Stimulated activated CD8-positive, alpha-beta memory T cell treated with anti-CD3 and anti-CD28 coated beads, Interleukin-4, amount 100 ng/mL, for 1 hour (primary cell): ENCODE measurements at places on chromosomes 16 and 17.

- DNase-seq, result no peak
Measured at GRCh38 chr16:50121278-50121677, 31.8 kb upstream of the TENT4B start.

DNA sequence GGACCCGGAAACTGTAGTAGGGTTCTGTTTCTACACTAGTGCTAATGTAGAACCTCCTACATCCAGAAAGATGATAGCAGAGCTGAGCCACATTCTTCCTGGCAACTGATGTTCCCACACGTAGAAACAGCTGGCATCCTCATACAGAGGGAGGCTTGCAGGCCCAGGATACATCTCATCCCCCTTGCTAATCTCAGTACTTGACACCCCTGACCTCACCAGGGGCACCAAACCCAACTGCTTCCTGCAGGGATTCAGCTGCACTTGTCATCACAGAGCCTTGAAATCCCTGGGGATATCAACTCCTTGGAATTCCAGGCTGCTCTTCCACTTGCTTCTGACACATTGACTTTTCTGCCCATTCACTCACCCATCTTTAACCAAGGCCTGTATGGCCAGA, 75.2 kb upstream of the HSBP1 start:
- no peak for DNase-seq

- DNase-seq, result no peak
Measured at GRCh38 chr17:82791532-82791931, 39.7 kb downstream of the TBCD start.

DNA sequence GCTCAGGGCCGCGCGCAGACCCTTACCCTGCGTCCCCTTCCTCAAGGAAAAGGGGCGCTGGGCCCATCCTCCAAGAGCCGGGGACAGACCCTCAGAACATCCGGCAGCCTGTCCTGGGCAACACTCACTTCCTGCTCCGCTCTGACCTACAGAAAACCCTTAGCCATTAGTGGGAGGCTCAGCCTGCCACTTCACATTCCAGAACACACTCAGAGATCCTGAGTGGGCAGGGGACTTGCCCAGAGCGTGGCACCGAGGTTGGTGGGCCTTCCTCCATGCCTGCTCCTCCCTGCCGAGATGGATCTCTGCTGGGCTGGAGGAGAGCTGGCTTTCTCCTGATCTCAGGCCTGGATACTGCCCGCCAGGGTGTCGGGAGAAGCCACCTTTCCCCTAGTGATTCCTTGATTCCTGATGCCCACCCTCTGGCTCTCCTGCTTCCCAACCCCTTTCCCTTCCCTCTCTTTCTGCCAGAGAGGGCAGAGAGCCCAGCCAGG, 1.5 kb downstream of the SCARF1 start:
- DNase-seq, result no peak

DNA sequence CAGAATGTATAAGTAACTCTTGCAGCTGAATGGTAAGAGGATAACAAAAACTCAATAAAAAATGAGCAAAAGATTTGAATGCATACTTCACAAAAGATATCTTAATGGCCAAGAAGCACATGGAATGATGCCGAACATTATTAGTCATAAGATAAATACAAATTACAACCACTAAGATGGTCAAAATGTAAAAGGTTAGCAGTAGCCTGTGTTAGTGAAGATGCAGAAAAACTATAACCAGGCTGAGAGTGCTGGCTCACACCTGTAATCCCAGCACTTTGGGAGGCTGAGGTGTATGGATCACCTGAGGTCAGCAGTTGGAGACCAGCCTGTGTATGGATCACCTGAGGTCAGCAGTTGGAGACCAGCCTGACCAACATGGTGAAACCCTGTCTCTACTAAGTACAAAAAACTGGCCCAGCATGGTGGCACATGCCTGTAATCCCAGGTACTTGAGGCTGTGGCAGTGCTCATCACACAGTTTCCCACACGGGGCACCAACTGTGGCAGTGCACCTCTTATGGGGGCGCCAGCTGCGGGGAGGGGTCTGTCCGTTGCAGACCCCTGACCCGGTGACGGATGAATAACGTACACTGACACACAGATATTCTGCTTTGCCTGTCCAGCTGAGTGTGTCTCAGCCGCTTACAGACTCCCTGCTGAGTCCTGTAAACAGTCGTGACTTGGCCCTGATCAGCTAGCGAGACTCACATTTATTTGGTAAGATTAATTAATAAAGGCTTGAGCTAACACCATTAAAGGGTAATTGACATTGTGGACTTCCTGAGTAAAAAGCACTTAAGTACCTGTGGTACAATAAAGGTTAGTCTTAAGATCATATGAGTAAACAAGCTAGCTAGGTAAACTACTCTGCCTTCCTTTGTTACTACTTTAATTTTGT, 45.7 kb upstream of the FAM20A start:
- no peak for DNase-seq

DNA sequence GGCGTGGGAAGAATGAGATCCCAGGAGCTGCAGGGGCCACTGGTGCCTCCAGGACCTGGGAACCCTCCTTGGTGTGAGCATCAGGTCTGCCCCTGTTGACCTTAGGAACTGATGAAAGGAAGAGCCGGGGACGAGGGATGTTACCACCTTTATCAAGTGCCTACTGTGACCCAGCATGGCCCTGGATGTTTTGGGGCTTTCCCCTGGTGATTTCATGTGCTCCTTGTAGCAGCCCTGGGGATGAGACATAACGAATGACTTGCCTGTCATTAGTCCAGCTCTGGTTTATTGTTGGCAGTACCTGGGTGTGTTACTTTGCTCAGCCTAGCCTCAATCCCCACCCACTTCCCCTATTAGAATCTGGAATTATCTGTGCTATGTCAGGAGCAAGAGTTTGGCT, 39.9 kb downstream of the WSCD1 start:
- DNase-seq, result no peak

DNA sequence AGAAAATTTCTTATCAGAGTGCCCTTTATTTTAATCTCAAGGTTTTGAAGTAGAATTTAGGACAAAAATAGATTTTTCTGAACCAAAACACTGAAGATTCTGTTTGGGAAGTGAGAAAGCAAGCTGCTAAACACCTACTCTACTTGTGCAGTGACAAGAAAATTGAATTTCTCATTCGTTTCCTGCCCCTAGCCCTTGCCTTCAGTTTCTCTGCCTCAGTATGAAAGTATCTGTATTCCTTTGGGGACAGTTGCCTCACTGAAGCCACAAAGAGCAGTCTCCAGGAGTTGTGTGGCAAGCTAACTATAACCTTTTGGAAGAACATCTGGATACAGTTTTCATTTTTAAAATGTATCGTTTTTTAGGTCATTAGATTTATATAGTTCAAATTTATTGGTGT, 19.7 kb downstream of the MOSMO start:
- no peak for DNase-seq

DNA sequence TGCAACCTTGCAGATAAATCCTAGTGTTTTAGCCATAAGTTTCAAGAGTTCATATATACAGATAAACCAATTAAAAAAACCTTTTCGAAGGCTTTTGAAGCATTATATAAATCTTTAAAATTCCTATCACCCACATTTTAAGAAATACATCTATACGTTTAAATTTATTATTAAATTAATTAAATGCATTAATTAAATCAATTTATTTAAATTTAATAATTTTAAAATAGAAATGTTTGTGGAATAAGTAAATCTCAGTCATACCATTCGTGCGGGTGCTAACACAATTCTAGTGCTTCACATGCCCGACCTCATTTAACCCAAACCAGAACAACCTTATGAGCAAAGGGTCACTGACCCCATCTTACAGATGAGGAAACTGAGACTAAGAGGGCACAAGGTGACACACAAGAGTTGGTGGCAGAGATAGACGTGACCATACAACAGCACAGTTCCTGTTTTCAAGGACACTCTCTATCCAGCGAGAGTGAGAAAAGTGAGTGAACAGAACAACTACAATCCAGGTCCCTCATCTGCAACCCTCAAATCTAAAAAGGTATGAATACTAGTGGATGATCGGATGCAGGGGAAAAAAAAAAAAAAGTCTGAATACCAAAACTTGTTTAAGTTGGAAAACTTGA, 1.4 kb downstream of the NSMCE1 start:
- no peak for DNase-seq

- DNase-seq, result no peak
Measured at GRCh38 chr16:13554005-13554404, 365.9 kb upstream of the ERCC4 start.

- no peak for DNase-seq
Measured at GRCh38 chr17:42315402-42316156, 27.3 kb downstream of the STAT5A start.

DNA sequence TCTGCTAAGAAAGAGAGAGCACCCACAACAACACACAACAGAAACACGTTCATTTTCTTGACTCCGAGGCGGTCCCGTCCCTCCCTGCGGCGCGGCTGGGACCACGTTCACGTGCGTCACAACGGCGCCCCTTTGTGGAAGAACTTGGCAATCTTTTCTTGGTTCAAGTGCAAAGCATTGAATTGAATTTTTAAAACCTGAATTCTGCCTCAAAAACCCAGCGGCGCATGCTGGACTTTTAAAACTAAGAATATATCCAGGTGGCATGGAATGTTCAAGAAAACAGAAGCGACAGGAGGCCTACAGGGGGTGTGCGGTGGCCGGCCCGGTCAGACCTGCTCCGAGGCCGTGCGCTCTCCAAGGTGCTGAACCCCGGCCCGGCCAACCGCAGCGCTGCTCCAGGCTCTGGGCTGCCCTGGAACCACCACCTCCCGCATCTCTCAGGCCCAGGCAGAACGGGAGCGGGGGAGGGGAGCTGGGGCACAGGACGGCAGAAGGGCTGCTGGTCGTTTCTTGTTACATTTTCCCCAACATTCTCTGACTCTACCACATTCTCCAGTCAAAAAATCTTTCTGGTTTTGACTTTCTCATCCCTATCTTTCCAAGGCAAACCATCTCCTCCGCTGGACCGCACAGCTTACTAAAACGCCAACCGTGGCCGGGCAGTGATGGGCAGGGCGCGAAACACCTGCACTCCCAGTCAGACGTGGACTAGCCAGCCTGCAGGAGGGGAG, 3.4 kb upstream of the HEXD start:
- DNase-seq, result peak; percentile 19

DNA sequence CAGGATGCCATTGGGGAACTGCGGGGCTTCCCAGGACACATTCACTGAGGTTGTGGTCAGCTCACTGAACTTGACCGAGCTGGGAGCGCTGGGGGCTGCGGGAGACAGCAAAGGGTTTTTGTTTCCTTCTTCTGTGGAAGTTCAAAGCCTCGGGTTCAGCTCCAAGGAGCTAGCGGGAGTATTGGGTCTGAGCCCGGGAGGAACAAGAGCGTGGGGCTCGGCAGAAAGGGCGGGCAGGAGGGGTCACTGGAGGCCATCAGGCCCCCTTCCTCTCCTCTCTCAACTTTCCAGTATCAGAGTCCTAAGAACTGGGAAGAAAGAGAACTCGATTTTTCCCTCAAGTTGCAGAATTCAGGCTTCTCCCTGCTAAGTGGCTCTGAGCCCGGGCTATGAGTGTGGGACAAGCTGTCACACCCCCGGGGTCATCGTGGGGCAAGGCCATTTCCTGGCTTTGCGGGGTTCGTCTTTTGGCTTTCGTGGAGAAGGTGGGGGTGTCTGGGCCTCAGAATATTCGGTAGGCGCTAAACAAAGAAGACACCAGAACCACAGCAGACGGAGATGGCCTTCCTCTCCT, 53.6 kb upstream of the CDC42EP4 start:
- no peak for DNase-seq

GRCh38 chr17:44348234-44348987, 3.3 kb downstream of the GRN start:
- DNase-seq, result no peak

DNA sequence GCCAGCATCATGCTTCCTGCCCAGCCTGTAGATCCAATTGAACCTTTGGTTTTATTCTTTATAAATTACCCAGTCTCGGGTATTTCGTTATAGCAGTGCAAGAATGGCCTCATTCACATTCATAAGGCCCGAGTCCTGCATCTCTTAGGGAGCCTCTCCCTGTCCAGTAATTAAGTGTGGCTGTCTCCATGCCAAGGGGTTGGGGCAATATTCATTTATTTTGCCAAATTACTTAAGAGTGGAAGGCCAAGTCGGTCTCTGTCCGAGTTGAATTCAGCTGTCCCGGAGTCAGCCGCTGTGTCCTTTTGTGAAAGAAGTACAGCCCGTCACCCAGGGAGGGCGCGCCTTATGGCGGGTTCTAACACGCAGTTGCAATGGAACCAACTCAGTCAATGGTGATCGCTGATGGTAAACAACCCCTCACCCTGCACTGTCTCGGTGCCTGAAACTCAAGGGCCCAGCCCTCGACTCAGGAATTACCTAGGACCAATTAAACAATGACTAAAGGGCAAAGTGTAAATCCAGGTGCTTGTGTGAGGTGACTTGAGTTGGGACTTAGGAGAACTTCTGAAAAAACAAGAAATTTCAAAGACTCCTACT, 22.2 kb downstream of the KIAA0513 start:
- DNase-seq, result no peak

DNA sequence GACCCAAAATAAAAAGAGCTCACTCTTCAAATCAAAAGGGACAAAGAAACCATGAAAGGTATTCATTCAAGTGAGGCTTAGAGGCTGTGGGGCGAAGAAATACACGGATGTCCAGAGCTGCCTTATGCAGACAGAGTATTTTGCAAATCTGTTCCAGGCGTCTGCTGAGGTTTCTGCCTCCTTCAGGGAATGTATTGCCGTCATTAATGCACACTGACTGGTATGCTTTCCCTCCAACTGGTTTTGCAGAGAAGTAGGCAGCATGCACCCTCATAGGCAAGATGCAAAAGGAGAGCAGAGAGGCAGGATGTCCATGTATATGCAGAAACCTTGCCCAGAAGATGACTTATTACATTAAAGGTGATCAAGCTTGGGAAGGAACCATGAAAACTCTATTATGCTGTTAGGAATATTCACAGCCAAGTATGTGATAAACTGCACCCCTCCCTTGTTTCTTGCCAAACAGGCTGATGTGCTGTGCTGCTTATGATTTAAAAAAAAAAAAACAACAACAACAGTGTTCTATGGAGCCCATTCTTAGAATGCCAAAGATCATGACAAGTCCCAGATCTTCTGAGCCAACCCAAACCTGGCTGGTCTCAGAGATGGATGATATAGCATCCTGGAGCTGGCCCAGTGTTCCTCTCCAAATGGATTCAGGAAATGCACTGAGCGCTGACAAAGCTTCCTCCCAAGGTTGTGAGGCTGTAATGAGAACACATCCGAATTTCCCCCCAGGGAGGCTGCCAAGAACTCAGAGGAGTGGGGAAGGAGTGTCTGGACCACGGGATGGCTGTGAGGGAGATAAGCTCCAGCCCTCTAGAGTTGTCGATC, 77.6 kb upstream of the HLF start:
- no peak for DNase-seq

- DNase-seq, result no peak
Measured at GRCh38 chr17:67562005-67562404, 155.7 kb upstream of the NOL11 start.

GRCh38 chr17:29565643-29566472, 979 bp downstream of the ABHD15 start:
- no peak for DNase-seq

GRCh38 chr16:515175-515938, 12.2 kb upstream of the CAPN15 start:
- no peak for DNase-seq
